ENCODE measurements at places on chromosomes 7 and 10.
A peak's percentile ranks its signal among the peaks of the same experiment; 100 is the strongest.

GRCh38 chr10:11478807-11479206 is 132.6 kb downstream of the USP6NL start:
- DNase-seq = no peak

DNA sequence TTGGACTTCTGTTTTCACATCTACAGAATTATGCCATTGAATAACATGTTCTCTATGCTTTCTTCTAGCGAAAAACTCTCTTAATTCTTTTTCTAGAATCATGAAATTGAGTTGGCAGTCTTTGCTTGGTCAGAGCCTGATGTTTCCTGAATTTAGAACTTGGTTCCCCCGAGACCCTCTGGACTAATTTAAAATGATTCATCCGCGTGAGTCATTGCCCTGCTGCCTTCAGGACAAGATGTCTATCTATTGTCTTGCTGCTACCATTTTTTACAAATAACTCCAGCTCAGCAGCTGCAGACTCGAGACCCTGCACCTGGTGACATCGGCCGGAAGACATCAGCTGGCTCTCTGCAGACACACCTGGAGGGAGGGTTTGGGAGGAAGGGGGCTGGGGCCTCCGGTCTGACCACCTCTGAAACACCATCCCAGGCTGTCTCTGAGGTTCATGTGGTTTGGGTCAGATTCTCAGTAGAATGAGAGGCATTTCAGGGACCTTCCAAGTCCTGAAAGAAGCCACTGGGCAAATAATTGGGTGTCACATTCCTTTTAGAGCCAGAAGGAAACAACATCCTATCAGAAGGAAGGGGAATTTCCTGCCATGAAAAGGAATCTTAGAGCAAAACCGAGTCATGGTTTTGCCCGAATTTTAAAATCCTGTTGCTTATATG is 20.9 kb upstream of the KLF6 start:
- peak; percentile 98 for DNase-seq

DNA sequence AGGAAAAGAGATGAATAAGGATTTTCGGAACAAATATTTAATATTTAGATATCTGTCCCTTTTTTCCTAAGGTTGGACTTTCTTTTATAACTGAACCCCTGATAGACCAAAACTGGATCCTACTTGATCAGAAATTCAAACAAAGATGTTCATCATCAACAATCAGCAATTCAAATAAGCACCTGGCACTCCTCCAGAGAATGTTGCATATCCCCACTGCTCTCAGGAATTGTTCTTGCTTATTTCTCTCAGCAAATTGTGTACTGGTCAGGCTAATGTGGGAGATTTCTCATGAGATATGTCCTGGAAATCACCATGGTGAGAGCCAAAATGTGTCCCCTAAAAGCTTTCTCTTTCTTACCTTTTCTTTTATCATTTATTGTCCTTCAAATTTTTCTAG is 40.3 kb upstream of the LHFPL3 start:
- DNase-seq = no peak

GRCh38 chr10:48548531-48549135 is 56.2 kb downstream of the ARHGAP22 start:
- no peak for DNase-seq

GRCh38 chr7:88396295-88396947 is 89.7 kb upstream of the STEAP4 start:
- no peak for DNase-seq

DNA sequence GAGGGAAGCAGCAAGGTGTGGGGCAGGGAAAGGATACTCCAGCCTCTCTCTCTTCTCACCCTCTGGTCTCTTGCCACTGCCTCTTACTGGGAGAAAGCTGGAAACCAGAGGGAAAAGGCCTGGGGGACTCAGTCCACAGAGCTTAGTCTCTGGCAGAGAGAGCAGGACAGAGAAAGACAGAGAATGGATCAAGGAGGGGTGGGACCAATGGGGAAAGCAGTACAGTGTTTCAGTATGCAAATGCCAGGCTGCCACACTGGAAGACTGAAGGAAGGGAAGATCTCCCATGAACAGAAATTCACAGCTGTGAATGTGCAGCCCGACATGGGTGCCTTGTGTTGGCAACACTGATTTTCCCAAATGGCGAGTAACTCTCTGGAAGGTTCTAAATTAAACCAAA is 40.4 kb downstream of the CREB5 start:
- no peak for DNase-seq

DNA sequence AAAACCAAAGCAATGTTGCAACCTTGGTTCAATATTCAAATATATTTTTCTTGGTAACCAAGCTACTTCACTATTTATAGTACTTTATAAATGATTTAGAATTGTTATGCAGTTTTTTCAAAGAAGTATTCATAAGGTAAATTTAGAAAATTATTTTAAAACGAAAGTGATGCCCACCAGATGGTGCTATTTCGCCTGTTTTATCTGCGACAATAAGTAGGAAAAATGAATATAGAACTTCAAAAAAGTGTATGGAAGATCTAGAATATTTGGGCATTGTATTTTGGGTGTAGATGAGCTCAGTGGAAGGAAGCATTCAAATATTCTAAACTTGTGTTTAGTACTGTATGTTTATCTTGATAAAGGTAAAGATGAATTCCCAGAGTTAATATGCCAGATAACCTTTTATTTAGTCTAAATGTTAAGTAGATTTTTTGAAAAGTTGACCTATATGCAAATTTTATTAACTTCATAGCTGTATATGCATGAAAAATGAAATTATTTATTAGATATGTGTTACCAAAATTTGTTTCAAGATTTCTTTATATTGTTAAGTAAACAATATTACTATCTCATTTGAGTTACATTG is 93.2 kb downstream of the ADK start:
- DNase-seq = no peak

DNA sequence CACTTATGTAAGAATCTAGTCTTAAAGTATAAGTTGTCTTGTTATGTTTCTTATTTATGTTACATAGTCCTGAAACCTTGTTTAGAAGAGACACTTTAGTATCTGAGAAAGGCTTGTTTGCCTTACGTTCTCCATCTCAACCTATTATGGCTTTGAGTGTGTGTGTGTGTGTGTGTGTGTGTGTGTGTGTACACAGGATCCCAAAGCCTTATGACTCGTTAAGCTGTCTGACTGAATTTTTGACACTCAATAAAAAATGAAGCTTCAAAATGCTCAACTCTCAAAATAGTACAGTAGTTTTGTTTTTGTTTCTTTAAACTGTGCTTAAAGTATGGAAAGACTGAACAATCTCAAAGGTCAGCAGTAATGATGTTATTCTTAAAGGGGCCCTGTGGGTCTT is 18.0 kb downstream of the CALU start:
- DNase-seq = no peak

DNA sequence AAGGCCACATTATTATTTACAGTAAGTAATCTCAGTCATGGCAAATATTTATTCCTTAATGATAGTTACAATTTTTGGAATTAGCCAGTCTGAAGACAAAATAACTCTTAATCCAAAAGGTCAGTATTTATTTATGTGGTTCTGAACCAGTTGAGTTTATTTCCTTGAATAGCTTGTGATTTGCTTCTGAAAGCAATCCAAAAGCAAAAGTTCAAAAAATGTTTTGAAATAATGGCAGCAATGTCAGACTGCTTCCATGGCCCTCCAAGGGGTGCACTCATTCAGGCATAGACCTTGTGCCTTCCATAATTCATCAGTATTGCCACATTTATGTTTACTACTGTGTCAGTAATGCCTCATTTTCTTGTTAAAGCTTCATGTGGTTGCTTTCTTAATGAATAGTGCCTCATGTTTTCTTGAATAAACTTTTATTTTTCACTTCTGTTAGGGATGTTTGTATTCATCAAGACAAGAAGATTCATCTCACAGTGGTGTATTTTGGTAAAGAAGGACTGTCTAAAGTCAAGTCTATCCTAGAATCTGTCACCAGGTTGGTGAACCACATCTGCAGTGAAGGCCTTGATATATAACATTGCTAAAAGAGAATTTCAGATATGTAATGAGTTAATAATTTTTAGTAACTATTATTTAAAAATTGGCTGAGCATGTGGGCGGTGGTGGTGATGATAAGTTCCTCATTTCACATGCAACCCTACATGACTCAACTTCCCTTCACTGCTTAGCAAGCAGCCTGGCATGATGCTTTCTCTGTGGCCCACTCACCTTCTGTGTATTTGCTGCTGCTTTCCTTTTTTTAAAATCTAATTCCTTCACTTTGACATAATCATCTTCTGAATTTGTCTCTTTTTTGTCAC is 22.0 kb downstream of the CSGALNACT2 start:
- no peak for DNase-seq

DNA sequence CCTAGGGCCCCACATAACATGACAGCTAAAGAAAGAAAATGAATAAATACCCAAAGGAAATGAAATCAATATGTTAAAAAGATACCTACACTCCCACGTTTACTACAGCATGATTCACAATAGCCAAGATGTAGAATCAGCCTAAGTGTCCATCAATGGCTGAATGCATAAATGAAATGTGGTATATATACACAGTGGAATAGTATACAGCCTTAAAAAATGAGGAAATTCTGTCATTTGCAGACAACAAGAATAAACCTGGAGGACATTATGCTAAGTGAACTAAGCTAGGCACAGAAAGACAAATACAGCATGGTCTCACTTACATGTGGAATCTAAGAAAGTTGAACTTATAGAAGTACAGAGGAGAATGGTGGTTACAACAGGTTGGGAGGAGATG is 102.9 kb downstream of the ST8SIA6 start:
- no peak for DNase-seq

DNA sequence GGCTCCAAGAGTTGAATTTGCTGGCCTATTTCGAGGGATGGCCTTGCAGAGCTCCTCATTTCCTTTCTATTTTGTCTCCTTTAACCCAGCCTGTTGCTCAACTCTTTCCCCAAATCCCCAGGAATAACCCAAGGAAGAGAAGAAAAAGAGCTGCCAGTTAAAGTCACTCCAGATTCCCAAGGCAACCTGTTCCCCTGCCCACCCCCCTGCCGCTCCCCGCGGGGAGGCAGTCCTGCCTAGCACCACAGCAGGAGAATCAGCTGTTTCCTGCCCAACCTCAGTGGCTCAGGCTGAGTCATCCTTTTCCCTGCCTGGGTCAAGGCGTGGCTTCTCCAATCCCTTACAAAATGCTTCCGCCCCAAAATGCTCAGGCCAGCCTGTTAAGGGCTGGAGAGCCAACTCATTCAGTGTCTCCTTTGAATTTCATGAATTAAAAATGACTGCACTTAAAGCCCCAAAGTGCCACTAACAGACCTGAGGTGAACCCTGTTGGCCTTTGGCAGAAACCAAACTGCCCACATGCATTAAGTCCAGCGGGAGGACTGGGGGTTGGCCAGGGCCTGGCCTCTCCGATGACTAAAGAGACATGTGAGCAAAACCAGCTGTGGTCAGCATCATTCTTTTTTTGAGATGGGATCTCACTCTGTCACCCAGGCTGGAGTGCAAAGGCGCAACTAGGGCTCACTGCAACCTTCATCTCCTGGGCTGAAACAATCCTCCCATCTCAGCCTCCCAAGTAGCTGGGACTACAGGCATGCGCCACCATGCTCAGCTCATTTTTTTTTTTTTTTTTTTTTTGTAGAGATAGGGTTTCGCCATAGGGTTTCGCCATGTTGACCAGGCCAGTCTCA is 83.2 kb upstream of the KIF5B start:
- peak; percentile 99 for DNase-seq

DNA sequence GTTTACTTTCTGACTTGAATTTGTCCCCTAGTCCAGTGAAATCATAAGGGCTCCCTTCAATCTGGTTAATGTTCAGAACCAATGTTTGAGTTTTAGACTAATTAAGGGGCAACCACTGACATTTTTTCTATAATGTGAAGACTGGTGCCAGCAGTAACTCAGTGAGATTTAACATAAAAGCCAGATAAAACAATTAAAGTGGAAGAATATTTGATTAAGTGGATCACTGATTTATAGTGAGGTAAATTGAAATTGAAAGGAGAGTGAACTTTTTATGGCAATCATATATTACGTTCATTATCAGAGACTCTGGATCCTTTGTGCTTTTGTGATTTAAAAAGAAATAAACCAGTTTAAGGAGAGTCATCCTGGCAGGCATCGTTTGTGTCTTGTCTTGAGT is 246.8 kb downstream of the GATA3 start:
- no peak for DNase-seq

DNA sequence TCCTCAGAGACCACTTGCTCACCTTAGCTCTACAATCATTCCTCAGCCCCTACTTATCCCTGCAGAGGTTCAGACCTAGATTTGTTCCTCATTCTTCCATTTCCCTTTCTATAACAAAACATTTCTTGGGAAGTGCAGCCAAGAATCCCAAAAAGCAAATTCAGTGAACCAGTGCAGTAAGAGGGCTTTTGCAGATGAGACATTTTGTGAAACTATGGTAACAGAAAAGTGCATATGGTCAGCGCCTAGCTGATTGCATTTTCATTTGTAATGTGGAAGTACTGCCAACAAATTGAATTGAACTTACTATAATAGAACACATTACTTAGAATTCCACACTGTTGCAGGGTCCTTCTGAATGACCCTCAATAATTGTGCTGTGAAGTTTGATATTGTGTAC is 18.6 kb downstream of the AGMO start:
- no peak for DNase-seq

GRCh38 chr10:86100581-86101061 is 266.0 kb downstream of the GRID1 start:
- DNase-seq = peak; percentile 62

- DNase-seq = no peak
Observed at GRCh38 chr10:79348640-79348988, 1.3 kb downstream of the PPIF start.

GRCh38 chr10:43128958-43129706 is 9.1 kb upstream of the CSGALNACT2 start:
- DNase-seq = peak; percentile 7

All from mesendoderm (in vitro differentiated cells).